Activated gamma-delta T cell (primary cell): ENCODE measurements at places on chromosomes 13 and 19.

GRCh38 chr13:107373551-107373950 is 805.6 kb upstream of the ARGLU1 start:
- DNase-seq = no peak

GRCh38 chr13:40028446-40028845 is 373.0 kb downstream of the COG6 start:
- no peak for DNase-seq

DNA sequence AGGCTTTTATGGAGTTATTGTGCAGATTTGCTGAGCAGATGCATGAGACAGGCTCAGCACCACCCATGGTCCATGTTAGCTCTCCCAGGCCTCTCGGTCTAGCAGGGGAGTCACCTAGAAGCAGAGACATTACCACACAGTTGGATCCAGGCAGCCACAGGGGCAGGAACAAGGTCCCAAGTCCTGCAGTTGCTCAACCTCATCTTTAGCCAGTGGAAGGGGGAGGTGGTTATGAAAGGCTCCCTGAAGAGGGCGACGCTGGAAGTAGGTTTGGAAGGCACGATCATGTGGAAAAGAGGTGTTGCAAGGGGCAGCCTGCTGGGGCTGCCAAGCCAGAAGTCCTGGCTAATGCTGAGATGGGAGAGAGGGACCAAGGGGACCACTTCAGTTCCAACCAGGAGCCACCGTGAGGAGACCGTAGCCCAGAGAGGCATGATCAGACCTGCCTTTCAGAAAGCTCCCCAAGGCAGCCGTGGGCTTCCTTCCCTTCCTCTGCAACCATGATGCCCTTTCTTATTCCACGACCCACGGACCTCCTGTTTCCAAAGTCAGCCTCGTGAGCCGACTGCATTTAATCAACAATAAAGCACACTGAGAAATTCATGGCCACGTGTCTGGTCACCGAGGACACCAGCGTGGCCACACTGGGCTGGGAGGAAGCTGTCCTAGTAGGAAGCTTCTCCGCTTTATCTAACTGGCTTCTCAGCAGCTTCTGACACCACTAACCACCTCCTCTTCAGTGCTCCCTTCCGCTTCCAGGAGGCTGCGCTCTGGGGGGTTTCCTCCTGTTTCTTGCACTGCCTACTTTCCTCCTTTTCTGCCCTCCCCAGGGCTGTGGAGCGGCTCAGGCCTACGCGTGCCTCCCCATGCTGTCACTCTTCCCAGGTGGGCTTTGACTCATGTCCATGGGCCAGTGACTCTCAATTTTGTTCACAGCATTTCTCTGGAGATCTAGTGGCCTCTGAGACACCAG is 2.6 kb downstream of the AP1M1 start:
- no peak for DNase-seq

DNA sequence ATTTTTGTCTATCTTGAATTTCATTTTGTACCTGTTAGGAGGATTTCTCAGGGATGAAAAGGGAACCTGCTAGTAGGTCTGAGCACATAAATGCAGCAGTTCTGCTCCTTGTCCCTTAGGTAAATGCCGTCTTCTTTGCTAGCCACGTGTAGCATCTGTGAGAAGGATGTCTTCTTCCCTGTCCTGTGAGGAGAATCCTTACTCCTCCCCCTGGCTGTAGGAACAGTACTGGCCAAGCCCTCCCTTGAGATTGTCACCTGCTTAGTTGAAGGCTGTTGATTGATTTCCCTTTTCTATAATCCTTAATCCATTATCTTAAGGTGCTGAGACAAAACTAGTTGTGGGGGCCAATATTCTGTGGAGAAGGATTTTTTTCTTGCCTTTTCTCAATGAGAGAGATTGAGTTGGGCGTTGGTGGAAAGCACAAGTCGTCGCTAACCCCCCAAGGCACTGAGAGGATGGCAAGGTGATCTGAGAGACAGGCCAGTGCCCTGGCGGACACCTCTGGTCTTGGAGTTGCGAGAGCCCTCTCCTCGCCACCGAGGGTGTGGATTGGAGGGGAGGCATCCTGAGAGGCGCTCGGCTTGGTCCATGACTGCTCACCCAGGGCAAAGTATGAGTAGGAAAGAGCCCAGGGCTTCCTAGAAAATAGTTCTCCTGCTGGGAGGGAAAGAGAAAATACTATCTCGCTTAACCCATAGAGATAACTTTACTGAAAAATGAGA is 216.7 kb downstream of the ATP8A2 start:
- DNase-seq = no peak

DNA sequence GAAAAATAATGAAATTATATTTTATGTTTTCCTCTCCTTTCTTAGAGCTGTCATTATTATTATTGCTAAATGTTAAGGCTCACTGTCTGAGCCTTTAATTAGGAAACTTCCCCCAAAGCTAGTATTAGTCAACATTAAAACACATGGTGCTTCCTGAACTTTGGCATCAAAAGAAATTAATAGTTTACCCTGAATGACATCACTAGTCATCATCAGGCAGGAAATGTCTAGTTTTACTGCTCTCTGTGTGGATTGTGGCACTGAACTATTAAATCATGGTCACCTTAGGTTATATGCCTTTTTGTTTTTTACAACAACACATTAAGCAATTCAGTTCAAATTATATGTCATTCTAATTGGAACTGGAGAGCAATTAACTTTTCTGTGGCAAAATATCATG is 595.5 kb downstream of the SLITRK1 start:
- no peak for DNase-seq

DNA sequence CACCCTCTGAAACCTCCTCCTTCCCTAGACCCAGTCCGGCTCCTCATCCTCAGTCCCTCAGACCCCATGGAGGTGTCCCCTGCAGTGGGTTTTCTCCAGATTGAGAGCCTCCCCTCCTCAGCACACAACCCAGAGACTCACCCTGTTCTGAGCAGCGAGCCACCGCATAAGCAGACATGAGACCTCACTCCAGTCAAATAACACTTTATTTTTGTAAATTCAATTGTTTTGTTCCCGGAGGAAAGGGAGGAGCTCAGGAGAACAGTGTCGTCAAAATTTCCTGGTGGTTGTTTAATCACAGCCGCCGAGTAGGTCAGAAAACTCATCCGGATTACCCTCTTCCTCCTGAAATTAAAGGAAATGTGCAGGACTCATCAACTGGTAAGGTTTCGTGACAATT is 57.5 kb downstream of the ERICH4 start:
- no peak for DNase-seq

GRCh38 chr13:22107549-22107948 is 436.7 kb downstream of the FGF9 start:
- no peak for DNase-seq

DNA sequence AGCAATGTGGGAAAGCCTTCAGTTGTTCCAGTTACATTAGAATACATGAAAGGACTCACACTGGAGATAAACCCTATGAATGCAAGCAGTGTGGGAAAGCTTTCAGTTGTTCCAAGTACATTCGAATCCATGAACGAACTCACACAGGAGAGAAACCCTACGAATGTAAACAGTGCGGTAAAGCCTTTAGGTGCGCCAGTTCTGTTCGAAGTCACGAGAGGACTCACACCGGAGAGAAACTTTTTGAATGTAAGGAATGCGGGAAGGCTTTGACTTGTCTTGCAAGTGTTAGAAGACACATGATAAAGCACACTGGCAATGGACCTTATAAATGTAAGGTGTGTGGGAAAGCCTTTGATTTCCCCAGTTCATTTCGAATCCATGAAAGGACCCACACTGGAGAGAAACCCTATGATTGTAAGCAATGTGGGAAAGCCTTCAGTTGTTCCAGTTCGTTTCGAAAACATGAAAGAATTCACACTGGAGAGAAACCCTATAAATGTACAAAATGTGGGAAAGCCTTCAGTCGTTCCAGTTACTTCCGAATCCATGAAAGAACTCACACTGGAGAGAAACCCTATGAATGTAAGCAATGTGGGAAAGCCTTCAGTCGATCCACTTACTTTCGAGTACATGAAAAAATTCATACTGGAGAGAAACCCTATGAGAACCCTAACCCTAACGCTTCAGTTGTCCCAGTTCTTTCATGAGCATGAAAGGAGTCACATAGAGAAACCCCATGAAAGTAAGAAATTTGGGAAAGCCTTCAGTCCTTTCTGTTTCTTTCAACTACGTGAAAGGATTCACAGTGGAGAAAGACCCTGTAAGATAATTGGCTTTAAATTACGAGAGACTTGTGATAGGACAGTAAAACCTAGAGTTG is 20.1 kb downstream of the ZNF627 start:
- DNase-seq = no peak

GRCh38 chr13:79225487-79226232 is 180.4 kb downstream of the RBM26 start:
- no peak for DNase-seq

DNA sequence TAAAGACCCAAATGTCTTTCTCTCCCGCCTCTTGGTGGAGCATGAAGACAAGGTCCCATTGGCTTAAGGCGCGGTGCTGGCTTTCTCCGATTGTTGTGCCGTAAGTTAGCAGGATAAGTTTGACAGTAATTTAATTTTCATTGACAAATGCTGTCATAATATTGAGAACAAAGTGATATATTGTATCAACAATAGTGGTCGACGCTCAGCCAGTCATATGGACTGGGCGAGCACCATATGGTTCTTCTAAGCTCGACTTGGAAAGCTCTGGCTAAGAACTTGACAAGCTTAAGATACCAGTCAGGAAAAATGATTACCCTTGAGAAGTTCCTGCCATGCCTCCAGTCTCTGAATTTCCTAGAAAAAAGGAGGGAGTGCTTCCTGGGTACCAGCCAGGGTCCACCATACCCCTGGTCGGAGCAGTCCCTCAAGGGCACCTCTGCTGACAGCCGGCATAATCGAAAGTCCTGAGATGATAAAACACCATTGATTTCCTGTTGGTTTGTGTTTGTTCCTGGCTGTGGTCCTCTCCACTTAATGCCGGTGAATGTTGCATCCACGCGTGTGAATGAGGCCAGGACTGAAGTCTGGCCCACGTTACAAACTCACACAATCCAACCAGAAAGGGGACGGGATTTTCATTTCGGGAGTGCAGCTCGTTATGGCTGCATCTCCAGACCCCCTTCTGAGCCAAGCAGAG is 262.1 kb downstream of the ZNF536 start:
- no peak for DNase-seq

- DNase-seq = no peak
Measured at GRCh38 chr19:43759515-43759914, 4.8 kb upstream of the SMG9 start.

GRCh38 chr13:51958217-51958547 is 53.1 kb downstream of the ATP7B start:
- no peak for DNase-seq

GRCh38 chr13:77213644-77214043 is 113.2 kb downstream of the MYCBP2 start:
- no peak for DNase-seq

DNA sequence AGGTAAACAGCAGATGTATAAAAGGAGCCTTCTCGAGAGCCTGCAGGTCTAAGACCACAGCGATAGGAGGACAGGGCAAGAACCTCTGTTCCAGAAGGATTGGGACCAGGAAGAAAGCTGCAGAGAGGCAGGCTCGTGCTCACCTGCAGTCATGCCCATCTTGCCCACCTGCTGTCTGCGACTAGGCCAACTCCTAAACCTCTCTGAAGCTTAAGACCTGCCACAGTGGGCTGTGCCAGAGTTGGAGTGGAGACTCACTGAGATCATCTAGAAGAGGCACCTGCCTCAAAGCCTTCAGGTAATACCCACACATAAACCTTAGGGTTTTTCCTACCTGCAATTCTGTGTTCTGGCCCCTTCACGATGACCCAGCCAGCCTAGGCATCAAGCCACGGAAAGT is 68.7 kb downstream of the IRS2 start:
- no peak for DNase-seq

- no peak for DNase-seq
Measured at GRCh38 chr19:2625434-2625833, 77.1 kb downstream of the GNG7 start.

DNA sequence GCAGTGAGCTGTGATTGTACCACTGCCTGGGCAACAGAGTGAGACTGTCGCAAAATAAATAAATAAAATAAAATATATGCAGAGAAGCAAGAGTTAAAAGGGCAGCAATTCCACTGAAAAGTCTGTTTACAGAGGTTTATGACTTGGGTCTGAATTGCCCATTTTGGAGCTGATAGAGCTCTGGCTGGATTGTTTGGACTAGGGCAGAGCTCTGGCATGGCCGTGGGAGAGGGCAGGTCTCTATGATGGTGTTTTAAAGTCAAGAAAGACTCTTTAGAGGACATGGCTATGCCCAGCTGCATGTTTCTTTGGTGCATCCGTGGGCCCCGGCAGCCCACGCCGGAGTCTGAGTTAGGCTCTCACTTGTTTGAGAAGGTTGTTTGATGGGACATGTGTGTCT is 64.6 kb upstream of the C1QTNF9 start:
- DNase-seq = no peak

DNA sequence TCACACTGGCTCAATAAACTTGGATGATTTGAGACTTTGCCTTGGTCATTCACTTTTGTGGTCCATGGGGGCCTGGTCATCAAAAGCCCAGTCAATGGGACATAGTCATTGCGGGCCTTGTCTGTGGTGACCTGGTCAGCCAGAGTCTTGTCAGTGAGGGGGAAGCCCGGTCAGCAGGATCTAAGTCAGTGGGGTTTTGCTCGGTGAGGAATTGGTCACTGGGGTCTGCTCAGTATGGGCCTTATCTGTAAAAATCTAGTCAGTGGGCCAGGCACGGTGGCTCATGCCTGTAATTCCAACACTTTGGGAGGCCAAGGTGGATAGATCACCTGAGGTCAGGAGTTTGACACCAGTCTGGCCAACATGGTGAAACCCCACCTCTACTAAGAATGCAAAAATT is 63.7 kb upstream of the TPM4 start:
- no peak for DNase-seq

DNA sequence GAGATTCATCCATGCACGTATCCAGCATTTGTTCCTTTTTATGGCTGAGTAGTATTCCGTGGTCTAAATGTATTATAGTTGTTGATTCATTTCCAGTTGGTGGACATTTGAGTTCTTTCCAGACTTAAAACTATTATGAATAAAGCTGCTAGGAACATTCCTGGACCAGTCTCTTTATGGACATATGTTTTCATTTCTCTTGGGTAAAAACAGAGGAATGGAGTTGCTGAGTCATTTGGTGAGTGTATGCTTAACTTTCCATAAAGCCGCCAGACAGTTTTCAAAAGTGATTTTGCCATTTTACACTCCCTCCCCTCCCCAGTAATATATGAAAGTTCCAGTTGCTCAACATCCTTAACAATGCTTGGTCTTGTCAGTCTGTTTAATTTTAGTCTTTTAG is 116.4 kb downstream of the TSHZ3 start:
- DNase-seq = no peak

- DNase-seq = no peak
Measured at GRCh38 chr19:23254141-23254910, 4.1 kb upstream of the ZNF724 start.
